HS-27A (cell line): ENCODE measurements at places on chromosomes 11 and 22.

GRCh38 chr11:46050003-46050461 lies 71.2 kb downstream of the PHF21A start:
- DNase-seq: peak; percentile 52

GRCh38 chr11:64696045-64696444 lies 27.0 kb downstream of the NRXN2 start:
- DNase-seq: no peak

GRCh38 chr11:87128372-87128771 lies 90.6 kb downstream of the TMEM135 start:
- DNase-seq: no peak

DNA sequence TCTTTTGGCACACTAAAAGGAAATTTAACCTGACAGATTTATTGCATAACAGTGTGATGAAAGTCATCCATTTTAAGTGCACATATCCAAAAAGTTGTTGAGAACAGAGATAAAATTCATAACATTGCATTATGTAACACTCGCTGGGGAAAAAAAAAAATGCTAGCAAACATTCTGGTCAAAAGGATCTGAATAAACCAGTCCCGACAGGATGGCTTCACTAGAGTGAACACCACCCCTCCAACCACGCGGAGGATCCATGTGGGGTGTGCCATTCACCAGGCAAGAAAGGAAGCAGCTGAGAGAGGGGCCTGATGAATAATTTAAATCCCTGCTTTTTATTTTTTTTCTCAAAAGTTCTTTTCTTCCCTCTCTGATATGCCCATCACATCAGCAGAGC lies 258.7 kb downstream of the DCDC1 start:
- no peak for DNase-seq

GRCh38 chr22:49042066-49042465 lies 785.6 kb downstream of the BRD1 start:
- no peak for DNase-seq

- DNase-seq: no peak
Measured at GRCh38 chr11:66718320-66718971, 10.6 kb downstream of the SPTBN2 start.

GRCh38 chr22:45477366-45478107 lies 25.1 kb upstream of the FBLN1 start:
- DNase-seq: peak; percentile 11

- no peak for DNase-seq
Measured at GRCh38 chr11:128251140-128251539, 336.2 kb downstream of the ETS1 start.

DNA sequence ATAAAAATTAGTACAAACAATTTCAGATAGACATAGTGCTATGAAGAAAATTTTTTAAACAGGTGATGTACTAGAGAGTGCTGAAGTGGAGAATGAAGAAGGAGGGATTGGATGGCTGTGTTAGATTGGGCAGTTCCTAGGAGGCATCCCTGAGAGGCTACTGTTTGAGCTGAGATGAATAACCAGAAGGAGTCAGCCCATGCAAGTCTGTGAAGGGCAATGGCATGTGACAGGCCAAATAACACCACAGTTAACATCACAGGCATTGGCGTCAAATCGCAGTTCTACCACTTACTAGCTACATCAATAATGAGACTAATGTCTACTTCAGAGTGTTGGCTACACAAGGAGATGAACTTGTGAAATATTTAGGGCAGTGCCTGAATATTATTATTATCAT lies 35.4 kb downstream of the HORMAD2 start:
- no peak for DNase-seq

DNA sequence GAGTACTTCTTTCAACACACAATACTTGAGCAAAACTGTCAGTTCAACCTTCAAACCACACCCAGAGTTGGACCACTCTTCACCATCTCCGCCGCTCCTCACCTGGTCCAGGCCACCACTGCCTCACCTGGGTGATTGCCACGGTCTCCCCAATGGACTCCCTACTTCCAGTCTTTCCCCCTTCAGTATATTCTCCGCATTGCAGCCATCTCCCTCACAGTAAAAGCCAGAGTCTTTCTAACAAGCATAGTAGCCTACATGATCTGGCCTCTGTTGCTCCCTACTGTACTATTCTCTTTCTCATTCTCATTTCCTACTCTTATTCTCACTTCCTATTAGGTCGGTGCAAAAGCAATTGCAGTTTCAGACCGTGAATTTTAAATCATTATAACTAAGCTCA lies 28.5 kb downstream of the AASDHPPT start:
- no peak for DNase-seq
